Stimulated activated CD4-positive, alpha-beta T cell treated with anti-CD3 and anti-CD28 coated beads, Interleukin-1b, Interleukin-23, amount 100 ng/mL, for 24 hours (primary cell): ENCODE measurements at places on chromosomes 1 and 21.

DNA sequence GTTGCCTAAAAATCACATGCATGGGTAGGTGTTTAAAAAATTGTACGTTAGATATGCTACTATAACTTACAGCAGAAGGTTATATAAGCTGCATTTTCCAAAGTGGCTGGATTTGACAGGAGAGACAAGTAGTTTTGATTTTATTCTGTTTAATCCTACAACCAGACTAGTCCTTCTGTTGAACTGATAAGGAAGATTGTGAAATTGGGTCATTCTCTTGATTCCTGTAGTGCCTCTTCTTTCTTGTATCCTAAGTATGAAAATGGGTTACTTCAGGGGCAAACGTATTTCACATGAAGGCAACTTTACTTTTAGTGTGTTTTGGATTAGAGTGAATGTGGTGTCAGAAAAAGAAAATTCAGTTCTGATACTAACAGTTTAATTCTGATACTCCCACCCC is 19.0 kb downstream of the CDC42 start:
- DNase-seq: no peak

DNA sequence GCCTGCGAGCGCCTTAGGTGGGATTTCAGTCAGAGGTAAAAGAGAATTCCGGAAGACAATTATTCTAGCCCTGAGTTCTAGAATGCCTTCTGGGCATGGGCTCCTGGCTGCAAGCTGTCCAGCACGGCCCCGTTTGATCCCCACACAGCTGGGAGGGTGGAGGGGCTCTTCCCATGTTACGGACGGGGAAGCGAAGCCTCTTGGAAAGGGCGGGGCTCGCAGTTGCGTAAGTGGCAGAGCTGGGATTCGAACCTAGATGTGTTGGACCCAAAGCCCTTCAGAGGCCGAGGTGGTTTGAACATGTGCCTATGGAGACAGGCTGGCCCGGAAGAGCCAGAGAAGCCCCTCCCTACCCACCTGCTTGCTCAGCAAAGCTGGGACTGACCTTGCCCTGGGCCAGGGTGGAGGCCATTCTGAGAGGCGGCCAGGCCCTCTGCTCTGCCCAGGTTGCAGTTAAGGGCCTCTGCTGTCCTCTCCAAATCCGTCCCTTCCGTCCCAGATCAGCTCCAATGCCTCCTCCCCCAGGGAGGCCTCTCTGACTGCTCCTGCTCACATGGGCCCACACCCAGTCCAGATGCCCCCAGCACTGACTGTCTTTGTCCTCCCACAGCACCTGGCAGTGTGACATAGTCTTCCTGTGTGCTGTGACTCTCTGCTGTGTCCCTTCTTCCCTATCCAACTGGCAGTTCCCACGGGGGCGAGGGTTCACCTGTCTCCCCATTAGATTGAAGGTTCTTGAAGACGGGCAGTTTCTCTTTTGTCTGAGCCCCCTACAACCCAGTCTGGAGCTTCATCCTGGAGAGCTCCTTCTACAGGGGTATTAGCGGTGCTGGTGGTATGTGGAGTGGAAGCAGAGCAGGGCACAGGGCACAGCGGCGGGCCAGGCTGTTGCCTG is 1.2 kb upstream of the HSPB7 start:
- no peak for DNase-seq

DNA sequence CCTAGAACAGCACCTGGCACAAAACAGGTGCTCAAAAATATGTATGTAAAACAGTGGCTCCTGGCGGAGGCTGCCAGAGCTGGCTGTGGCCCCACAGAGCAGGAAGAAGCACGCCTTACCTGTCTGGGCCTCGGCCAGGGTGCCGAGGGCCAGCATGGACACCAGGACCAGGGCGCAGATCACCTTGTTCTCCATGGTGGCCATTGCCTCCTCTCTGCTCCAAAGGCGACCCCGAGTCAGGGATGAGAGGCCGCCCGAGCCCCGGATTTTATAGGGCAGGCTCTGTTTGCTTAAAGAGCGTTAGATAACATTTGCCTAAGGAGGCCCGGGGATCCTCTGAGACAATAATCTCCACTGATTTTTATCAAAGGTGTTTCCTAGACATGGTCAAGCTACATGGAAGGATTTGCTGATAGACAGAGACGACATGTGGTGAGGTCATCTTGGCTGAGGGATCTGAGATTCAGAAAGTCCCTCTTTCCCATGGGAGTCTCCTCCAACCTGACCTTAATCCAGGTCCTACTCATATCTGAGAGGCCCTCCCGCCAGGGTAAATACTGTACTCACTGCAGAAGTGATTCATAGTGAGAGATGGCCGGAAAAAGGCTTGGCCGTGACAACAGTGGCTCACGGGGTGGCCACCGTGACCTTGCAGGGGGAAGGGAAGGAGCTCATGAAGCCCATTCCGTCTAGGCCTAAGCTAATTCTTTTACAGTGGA is at the start of gene TFF1:
TFF1 (minus strand) TSS at position 244 of the 719 bp plus-strand sequence; CDS start at position 204, 40 bp downstream.
- no peak for DNase-seq

GRCh38 chr21:33206771-33207281 is 22.9 kb upstream of the IFNAR2 start:
- DNase-seq: no peak

- no peak for DNase-seq
These were observed 2.6 kb downstream of the GATAD2B start for GRCh38 chr1:153919876-153920852.

DNA sequence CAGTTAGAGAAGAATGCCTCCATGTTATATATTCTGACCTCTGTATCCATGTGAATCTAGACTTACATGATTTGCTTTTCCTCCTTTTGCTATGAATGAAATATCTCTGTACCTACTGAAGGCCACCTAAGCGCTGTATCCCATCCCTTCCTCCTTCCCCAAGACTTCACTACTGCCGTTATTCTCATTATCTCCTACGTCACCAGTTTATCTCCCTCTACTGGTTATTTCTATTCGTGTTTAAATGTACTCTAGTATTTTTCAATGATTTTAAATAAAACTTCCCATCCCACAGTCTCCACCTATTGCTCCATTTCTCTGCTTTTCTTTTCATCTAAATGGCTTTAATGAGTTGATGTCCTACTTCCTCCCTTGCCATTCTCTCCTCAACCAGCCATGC is 110.0 kb downstream of the KCTD3 start:
- no peak for DNase-seq

DNA sequence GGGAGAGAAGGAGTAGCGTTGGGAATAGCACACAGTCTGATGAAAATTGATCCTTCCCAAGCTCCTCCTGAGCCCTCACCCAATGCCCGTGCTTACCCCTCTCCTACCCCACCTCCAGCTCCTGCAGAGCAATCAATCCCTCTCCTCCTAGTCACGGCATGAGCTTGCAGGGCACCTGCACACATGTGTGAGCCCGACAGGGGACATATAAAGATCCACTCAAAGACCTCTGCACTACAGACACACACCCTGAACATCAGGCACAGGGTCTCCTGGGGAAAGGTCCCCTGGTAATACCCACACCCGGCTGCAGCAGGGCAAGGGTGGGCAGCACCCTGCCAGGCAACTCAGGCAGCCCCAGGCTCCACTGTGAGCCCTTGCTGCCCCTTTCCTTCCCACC is 426 bp downstream of the VSIG8 start:
- no peak for DNase-seq

DNA sequence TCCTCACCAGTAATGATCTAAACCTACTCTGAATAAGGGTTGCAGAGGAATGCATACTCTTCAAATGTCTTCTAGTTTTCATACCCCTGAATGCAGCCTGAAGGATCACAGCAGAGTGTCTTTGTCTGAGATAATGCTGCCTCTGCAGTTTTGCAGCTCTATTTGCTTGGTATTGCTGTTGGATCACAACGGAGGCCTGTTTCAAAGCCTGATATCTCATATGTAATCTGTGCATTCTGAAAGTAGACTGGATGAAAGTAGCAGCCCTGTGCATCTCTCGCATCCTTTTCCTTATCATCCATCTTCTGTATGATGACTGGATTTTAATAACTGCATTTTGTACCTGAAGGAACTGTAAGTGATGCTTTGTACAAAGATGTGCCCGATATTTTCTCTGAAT is 34.9 kb upstream of the F13B start:
- no peak for DNase-seq

DNA sequence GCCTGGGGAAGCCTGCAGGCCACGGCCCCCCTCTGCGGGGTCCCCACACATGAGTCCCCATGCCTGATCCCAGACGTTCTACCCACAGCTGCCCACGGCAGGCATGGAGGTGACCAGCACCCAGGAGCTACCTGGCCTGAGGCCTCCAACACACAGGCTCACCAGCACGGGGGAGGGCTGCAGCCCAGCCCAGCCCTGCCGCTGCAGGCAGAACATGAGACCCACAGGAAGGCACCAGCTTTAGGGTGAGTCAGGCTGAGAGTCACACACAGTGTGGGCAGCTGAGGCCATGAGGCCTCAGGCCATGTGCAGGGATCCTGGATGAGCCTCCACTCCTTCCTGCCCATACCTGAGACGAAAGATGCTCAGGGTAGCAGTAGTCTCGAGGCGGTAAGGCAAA is 121.1 kb downstream of the PSMG1 start:
- DNase-seq: no peak

DNA sequence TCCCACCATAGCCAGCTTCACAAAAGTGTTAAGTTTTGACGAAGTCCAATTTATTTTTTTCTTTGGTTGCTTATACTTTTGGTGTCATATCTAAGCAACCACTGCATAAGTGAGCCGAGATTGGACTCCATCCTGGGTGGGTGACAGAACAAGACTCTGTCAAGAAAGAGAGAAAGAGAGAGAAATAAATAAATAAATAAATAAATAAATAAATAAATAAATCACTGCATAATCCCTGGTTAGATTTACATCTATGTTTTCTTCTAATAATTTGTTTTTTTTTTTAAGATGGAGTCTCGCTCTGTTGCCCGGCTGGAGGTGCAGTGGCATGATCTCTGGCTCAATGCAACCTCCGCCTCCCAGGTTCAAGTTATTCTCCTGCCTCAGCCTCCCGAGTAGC is 18.3 kb upstream of the ZFYVE9 start:
- no peak for DNase-seq

DNA sequence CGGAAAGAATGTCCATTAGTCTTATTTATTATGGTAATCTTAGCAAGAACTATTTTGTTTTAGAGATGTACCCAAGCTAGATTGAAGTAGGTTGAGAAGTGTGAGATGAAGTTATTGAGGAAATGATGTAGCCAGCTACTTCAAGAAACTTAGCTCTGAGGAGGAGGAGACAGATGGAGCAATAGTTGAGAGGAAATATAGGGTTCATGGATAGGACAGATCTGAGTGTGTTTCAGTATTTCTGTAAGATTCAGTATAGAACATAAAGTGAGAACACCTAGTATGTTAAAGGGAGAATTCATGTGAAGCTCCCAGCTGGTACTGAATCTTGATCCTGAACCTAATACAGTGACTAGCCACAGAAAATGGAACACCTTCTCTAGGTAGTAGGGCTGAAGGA is 28.9 kb downstream of the TSNAX start:
- no peak for DNase-seq

GRCh38 chr1:214550013-214550856 is 1.2 kb downstream of the PTPN14 start:
- no peak for DNase-seq

- no peak for DNase-seq
These were observed 85.9 kb downstream of the ZNF281 start for GRCh38 chr1:200323856-200324400.

- no peak for DNase-seq
These were observed at the start of gene ADAMTS1 for GRCh38 chr21:26845066-26845758. Gene ADAMTS1 (minus strand): TSS chr21:26845409. CDS start chr21:26844954, 455 bp downstream.

- peak; percentile 86 for DNase-seq
These were observed at the start of gene CLSTN1 for GRCh38 chr1:9823943-9824701. Gene CLSTN1 (minus strand): TSS chr1:9823965. CDS start chr1:9823733, 232 bp downstream.

- no peak for DNase-seq
These were observed 45.8 kb downstream of the RPRD2 start for GRCh38 chr1:150409504-150410362.

DNA sequence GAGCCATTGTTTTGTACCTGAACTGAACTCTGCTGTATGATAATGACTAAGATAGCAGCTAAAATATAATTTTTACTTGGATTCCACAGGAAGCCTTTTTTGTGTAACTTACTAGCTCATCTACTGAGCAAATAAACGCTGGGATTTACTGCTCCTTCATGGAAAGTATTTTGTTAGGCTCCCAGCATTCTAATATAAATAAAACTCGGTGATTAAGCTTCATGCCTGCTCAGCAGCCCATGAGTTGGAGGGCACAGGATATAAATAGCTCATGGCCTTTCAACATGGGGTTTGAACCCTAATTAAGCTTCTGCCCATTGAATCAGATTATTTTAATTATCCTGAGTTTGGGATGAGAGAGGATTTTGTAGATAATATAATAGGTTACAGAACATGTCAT is 180.0 kb downstream of the PCP4 start:
- DNase-seq: no peak

- no peak for DNase-seq
These were observed 26.6 kb downstream of the SLX9 start for GRCh38 chr21:44966135-44967081.

- no peak for DNase-seq
These were observed 47.6 kb upstream of the MROH9 start for GRCh38 chr1:170887726-170888125.

- no peak for DNase-seq
These were observed 302.4 kb downstream of the PTGER3 start for GRCh38 chr1:70745199-70745598.

- DNase-seq: no peak
These were observed 51.0 kb downstream of the ECE1 start for GRCh38 chr1:21239221-21239620.

DNA sequence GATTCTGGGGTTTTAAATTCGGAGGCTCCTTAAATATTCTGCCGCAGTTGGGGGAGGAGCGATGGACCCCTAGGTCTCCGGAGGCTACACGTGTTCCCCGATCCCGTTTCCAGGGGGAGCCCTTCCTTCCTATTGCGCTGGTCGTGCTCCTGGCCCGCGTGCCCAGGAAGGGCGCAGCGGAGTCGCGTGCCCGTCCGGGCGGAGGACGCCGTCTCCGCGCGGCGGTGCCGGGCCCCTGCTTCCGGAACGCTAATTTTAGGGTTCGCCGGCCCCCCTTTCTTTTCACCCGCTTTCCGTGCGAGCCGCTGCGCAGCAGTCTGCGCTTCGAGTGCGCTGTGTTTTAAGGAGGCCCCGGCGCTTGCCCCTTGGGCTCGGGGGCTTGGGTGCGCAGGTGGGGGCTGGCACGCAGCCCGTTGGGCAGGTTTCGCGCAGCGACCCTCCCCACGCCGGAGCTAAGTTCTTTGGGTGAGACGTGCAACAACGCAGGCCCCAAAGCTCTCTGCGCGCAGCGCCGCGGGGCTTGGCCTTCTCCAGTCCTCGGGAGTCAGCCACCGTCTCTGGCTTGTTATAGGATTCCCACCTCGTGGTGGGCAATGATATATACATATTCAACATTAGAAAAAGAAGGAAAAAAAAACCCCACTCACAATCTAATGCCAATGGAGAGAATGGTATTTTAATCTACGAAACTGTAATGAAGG is 43.5 kb upstream of the DNAJC6 start:
- peak; percentile 15 for DNase-seq

GRCh38 chr1:110601332-110601731 is 4.8 kb downstream of the KCNA2 start:
- DNase-seq: no peak

DNA sequence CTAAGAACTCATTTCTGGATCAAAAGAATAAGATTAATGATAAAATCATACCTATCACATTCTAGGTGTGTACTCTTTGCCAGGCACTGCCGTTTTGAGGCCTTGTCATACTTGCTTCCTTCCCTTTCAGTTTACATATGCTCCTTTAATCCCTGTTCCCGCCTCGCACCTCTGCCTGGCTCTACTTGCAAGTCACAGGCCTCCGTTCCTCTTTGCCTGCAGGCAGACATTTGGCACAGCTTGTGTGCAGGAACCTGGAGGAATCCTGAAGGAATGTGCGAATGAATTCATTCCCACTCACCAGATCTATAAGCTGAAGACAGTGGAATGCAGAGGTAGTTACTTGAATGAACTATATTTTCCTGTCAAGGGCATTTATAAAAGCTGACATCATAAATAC is 13.8 kb downstream of the WLS start:
- no peak for DNase-seq

GRCh38 chr1:40036574-40036973 is 4.0 kb upstream of the CAP1 start:
- no peak for DNase-seq
